Tongue (tissue), 3 donors: ENCODE measurements at places on chromosomes 1 and 21. TPM values are rescaled to one million over a fixed set of nuclear protein-coding genes. Genes with fewer than 3 reads are reported as not detected.

ZNHIT6 gene
- total RNA-seq: 12.5 TPM

ATPAF1 gene
- 63.4 TPM for total RNA-seq

DDI2 gene
- 49.4 TPM for total RNA-seq

CFAP74 gene
- total RNA-seq: 0.62 TPM

LPAR3 gene
- total RNA-seq: 4.7 TPM

LENEP gene
- not detected for total RNA-seq

MYOC gene
- total RNA-seq: 0.92 TPM

RSBN1 gene
- 27.8 TPM for total RNA-seq

SAMD13 gene
- 5.9 TPM for total RNA-seq

PCP4L1 gene
- 4.9 TPM for total RNA-seq

RGS1 gene
- 31.6 TPM for total RNA-seq

GPR52 gene
- total RNA-seq: 3.9 TPM

HEYL gene
- total RNA-seq: 12.4 TPM

CASQ1 gene
- total RNA-seq: 831 TPM

RNU1-3 gene
- total RNA-seq: under 0.01 TPM

TNFRSF18 gene
- total RNA-seq: 3.0 TPM

HMGCS2 gene
- 0.92 TPM for total RNA-seq

ROR1 gene
- total RNA-seq: 13.6 TPM

SLC44A5 gene
- total RNA-seq: 0.82 TPM

SPAG17 gene
- total RNA-seq: 1.1 TPM

A3GALT2 gene
- not detected for total RNA-seq

PCAT6 gene
- total RNA-seq: not detected

TEKT2 gene
- not detected for total RNA-seq

POU2F1 gene
- total RNA-seq: 17.4 TPM

OSCP1 gene
- 5.7 TPM for total RNA-seq

RBBP5 gene
- total RNA-seq: 20.2 TPM

PCBP3 gene
- total RNA-seq: 5.5 TPM

AZIN2 gene
- 3.8 TPM for total RNA-seq

LINGO4 gene
- total RNA-seq: 0.41 TPM

MAB21L3 gene
- 0.31 TPM for total RNA-seq

OR14K1 gene
- total RNA-seq: not detected

DBT gene
- 11.0 TPM for total RNA-seq

MMP23B gene
- 18.1 TPM for total RNA-seq

C1QA gene
- total RNA-seq: 15.8 TPM

SPATA6 gene
- total RNA-seq: 17.4 TPM

KRTAP25-1 gene
- not detected for total RNA-seq

ELF3 gene
- total RNA-seq: 122 TPM

VSIG8 gene
- not detected for total RNA-seq

KLHDC9 gene
- 3.3 TPM for total RNA-seq

MR1 gene
- total RNA-seq: 8.4 TPM

CYP4A22 gene
- total RNA-seq: not detected

FALEC gene
- not detected for total RNA-seq

KCNQ4 gene
- 9.0 TPM for total RNA-seq

LCE6A gene
- total RNA-seq: not detected

TMEM82 gene
- not detected for total RNA-seq

CLIC4 gene
- total RNA-seq: 249 TPM

SPATA45 gene
- not detected for total RNA-seq

GNAT2 gene
- 0.21 TPM for total RNA-seq

RIPPLY3 gene
- 0.72 TPM for total RNA-seq

FCER1G gene
- total RNA-seq: 4.4 TPM

SPRR2A gene
- total RNA-seq: 3.1 TPM
